Kasumi-1 (cell line): ENCODE measurements at places on chromosomes 5 and 9.
A peak's percentile ranks its signal among the peaks of the same experiment; 100 is the strongest.

DNA sequence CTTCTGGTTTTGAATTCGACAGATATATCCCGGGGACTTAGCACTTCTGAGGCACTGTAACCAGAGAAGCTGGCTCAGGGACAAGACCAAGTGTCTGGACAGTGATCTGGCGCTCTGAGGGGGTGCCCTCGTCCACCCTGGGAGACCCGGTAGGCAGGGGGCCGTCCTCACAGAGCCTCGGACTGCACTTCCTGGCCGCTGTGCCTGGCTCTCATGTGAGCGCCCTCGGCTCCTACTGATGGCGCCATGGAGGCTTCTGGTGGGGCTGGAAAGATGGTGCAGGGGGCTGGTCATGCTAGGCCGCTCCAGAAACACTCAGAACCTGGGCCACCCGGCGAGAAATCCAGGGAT, 18.8 kb upstream of the SLC6A3 start:
- DNase-seq: no peak

- DNase-seq: no peak
Measured at GRCh38 chr5:147963436-147963835, 57.1 kb upstream of the C5orf46 start.

DNA sequence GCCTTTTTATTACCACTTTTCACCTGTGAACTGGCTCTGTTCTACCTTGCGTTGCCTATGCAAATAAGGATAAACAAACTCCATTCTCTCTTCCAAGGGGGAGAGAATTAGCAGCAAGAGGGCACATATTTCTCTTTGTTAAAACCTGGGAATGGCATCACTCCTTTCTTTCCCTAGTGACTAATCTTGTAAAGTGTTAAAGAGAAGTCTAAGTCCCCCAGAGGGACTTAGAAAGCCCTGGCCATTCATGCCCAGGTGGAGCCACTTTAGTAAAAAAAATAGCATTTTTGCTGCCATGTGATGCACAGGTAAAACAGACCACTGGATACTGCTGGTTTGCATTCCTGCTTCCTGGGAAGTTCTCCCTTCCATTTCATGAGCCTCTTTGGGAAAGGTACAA, 148.4 kb downstream of the MAN2A1 start:
- DNase-seq: no peak

DNA sequence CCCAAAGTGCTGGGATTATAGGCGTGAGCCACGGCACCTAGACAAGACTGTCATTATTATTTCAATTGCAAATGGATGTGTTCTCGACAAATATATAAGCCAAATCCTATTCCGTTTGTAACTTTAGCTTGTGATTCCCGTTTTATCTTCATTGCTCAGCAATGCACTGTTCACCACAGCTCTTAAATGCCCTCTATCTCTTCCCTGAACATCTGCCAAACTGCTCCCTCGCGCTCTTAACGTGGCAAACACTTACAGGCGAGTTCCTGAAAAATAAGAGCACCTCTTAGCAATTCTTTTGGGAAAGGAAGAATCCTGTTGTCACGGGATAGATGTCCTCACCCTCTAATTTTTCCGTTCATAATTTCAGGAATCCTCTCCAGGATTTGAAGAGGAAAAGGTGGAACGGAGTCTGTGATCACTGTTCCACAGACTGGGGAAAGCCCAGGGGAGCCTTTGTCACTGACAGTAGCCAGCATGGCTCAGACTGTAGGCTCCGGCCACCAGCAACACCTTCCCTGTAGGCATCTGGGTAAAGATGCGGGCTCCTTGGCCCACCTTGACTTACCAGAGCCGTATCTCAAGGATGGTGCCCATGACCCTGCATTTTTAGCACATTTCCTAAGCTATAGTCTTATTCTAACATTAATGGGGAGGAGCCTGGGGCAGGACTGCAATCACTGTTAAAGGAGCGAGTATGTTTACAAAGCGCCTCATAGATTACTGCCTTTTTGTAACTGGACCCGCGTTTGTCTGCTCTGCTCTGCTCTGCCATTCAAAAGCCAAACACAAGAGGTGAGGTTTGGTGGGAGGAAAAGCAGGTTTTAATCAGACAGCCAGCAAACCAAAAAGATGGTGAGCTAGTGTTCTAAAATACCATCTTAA, 20.2 kb upstream of the GNPDA1 start:
- no peak for DNase-seq

DNA sequence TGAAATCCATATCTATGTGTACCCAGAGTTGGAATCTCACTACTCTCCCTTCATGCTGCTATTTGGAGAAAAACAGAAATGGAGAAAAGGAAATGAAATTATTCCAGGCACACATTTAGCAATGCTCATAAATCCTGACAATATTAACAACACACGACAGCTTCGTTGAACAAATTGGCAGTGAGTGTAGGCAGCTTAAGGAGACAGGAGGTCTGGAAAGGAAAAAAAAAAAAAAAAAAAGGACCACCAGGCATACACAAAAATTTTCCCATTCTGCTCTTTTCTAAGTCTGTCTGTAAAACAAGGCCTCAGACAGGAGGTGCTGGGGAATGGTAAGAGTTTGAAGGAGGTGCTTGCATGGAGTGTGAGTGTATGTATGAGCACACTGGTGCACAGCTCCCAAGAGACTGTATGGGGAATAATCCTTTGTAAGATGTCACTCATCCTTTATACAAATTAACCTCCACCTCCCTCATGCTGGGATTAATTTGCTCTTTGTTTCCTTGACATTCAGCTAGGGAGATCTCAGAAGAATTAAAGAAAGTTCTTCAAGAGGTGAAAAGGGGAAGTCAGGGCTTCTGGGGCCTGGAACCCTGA, 78.9 kb downstream of the ASTN2 start:
- no peak for DNase-seq

GRCh38 chr5:79512471-79513307, 1.2 kb downstream of the HOMER1 start:
- peak; percentile 26 for DNase-seq

DNA sequence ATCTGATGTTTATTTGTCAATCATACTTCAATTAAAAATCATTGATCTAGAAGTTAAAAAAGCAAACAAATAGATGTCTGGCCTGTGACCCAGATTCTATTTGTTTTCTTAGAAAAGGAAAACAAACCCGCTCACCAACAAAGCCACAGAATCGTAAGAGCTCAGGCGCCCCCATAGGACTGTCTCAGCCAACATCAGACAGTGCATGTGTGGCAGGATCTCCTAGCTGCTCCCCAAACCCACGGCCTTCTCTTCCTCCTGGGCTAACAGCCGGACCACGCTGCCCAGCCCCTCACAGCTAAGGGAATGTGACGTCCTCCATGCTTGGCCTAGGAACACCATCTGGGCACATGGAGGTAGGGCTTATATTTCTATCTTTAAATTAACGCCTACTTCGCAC, 19.4 kb downstream of the OR2Y1 start:
- DNase-seq: no peak

- DNase-seq: peak; percentile 34
Measured at GRCh38 chr9:122218071-122218934, 10.5 kb downstream of the LHX6 start.

- DNase-seq: peak; percentile 44
Measured at GRCh38 chr9:120870206-120870605, 6.8 kb downstream of the PHF19 start.

DNA sequence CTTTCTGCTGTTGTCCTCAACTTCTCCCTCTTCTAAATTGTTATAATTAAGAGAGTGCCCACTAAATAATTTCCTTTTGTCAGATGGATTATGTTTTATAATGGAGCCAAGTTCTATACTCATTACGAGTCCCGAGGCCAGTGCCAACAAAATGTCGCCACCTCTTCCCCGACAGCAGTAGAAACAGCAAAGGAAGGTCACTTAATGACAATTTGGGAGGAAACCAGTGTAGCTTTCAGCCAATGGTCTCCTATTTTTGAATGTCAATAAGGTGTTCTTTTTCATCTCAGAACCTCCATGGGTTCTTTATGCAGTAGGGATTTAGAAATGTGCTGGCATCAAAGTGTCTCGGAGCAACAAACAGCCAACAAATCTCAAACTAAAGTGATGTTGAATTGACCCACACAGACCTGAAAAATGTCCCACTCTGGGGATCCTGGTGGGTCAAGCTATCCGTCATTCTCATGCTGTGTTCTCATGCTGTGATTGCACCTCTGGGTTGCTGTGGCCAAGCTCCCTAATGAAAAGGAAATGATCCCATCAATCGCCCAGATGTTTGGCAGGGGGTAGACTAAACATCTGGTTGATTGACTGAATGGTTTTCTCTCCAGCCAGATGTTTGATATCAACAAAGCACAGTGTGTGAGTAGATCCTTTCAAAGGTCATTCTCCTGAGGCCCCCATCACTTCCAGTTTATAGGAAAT, 291.9 kb downstream of the DMAC1 start:
- DNase-seq: no peak

GRCh38 chr5:35745660-35746059, 111.0 kb upstream of the IL7R start:
- no peak for DNase-seq

- peak; percentile 10 for DNase-seq
Measured at GRCh38 chr5:76818844-76819831, at the start of gene F2RL1. TSS of gene F2RL1 (plus strand) at chr5:76819030. CDS start at chr5:76819183, 153 bp downstream.

DNA sequence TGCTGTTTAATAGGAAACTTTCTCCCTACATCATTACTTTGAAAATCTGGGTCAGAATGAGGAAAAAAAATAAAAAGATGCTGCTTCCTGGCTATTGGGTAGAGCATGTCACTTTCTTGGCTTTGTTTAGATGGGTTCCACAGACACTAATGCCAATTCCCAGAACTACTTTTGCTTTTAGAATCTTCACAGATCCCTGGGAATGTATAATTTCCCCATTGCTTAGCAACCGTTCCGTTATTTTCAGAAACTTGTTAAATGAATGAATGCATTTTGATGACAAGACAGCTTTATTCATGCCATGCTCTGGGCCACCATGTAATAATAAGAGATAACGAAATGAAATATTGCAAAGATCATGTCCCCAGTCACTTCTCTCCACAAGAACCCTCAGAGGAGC, 126.5 kb upstream of the TRPC7 start:
- no peak for DNase-seq

DNA sequence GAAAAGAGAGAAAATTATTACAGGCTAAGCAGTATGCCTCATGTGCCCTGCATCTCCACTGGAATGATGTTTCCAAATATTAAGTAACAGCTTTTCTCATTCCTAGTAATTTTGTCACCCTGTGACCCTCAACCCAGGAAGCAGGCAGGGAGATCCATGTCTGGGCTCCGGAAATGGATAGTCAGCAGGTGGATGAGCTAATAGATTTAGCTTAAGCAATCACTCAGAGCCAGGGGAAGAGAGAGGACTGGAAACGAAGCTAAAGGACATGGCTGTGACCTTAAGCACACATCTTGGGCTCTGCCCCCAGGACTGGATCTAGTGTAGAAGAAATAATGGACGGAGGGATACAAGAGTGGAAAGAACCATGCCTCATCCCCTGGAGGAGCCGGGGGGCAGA, 89.5 kb downstream of the ARSB start:
- DNase-seq: no peak

- no peak for DNase-seq
Measured at GRCh38 chr5:662751-663435, 30.3 kb downstream of the TPPP start.

- DNase-seq: no peak
Measured at GRCh38 chr9:21549251-21549765, 67.2 kb upstream of the IFNE start.

DNA sequence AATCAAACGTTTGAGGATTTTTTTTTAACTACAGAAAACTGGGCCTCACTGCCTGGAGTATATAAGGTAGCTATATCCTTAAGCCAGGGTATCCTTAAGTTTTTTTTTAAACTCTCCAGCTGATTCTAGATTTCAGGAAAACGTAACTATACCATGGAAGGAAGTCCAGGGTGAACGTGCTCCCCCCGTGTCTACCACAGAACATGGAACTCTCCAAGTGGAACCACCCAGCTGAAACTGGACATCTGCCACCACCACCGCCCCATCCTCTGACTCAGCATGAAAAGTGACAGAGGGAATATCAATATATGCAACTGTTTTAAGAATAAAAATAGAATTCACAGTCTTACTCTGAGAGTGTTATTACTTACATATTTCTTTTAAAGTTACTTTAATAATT, 61.3 kb downstream of the DROSHA start:
- no peak for DNase-seq
